Breast epithelium (tissue), 4 donors: ENCODE measurements at places on chromosomes 4 and X. TPM values are rescaled to one million over a fixed set of nuclear protein-coding genes. Genes with fewer than 3 reads are reported as not detected.

Gene MSX1
- 17.9 TPM for total RNA-seq

DNA sequence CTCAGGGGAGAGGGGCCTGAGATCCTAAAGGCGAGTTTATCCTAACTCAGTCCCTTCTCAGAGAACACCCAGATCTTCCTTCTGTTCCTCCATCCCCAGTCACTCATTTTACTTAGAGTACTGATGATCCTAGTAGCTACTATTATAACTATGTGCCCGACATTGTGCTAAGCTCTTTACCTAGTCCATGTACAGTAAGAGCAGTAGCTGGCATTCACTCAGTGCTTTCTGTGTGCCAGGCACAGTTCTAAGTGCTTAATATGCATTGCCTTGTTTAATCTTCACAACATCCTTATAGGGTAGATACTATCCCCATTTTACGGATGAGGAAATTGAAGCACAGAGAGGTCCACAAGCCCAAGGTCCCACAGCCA lies 58.3 kb downstream of the FRMPD3 start:
- DNase-seq, result no peak
- H3K4me3 ChIP-seq, result no peak overlapping the region
- no peaks in the 10 kb centered on the region for H3K4me1 ChIP-seq

DNA sequence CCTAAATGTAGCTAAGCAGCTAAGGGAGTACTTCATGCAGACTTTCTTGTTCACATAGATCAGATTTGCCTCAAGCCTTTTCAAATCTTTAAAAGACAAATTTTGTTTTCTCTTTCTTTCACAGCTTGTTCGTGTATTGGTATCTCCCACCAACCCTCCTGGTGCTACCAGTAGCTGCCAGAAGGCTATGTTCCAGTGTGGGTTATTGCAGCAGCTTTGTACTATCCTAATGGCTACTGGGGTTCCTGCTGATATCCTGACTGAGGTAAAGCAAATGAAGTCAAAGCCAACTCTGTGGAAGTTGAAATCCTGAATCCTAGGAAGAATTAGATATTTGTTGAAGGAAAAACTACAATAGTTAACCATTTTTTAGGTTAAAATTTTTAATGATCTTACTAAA lies 62.6 kb downstream of the USO1 start:
- H3K27me3 ChIP-seq, result no peaks in the 10 kb centered on the region
- H3K4me3 ChIP-seq, result no peak overlapping the region
- DNase-seq, result no peak
- H3K36me3 ChIP-seq, result no peaks in the 10 kb centered on the region
- H3K27ac ChIP-seq, result no peak overlapping the region

DNA sequence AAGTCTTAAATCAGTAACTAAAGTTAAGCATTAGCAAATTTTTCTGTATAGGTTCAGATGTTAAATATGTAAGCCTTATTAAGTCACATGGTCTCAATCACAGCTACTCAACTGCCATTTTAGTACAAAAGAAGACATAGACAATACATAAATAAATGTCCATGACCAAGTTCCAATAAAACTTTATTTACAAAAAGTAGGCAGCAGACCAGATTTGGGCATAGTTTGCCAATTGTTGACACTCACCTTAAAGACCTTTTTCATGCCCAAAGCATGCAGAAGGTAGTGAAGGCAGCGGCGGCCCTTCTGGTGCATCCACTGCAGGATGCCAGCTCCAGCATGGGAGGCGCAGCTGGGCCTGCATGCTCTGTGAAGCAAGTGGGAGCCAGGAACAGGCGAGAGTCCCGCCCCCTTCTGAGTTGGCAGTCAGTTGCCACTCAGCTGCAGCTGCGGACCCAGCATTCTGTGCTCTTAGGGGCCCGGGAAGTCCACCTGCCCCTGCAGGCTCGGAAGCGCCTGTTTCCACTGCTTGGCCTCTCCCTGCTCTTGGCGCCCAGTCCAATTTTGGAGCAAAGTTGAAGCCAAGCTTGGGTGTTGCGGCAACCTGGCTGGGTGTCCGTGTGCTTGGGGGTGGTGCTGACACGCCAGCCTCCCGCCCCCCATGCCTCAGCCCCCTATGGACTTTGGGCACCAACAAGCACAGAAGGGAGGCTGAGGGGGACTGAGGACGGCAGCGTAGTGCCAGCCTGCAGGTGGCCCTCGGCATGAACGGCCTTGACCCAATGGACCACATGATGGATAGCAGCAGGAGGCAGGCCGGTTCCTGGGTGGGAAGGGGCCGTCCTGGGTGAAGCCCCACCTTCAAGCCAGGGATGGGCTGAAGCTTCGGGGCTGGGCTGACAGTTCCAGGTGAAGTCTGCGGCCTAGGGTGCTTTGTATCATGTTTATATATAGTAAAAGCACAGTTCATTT lies 42.4 kb upstream of the PABPC4L start:
- no peak overlapping the region for H3K4me3 ChIP-seq
- no peaks in the 10 kb centered on the region for H3K4me1 ChIP-seq
- H3K27me3 ChIP-seq, result no peaks in the 10 kb centered on the region
- no peak overlapping the region for H3K27ac ChIP-seq
- no peak for DNase-seq

- H3K27me3 ChIP-seq, result peaks cover 2% of the 10 kb centered on the region
- H3K4me3 ChIP-seq, result no peak overlapping the region
- no peak overlapping the region for H3K27ac ChIP-seq
Measured at GRCh38 chrX:5842601-5843000, 386.1 kb downstream of the NLGN4X start.

- H3K36me3 ChIP-seq, result no peaks in the 10 kb centered on the region
- no peak overlapping the region for H3K27ac ChIP-seq
- no peak for DNase-seq
- H3K4me1 ChIP-seq, result no peaks in the 10 kb centered on the region
- H3K27me3 ChIP-seq, result no peaks in the 10 kb centered on the region
Measured at GRCh38 chr4:159884989-159885388, 782.1 kb downstream of the RAPGEF2 start.
